Smooth muscle cell of the brain vasculature (primary cell): ENCODE measurements at places on chromosomes 1 and 21.

- DNase-seq, result no peak
Observed at GRCh38 chr1:39392851-39393573, 98.4 kb upstream of the BMP8A start.

DNA sequence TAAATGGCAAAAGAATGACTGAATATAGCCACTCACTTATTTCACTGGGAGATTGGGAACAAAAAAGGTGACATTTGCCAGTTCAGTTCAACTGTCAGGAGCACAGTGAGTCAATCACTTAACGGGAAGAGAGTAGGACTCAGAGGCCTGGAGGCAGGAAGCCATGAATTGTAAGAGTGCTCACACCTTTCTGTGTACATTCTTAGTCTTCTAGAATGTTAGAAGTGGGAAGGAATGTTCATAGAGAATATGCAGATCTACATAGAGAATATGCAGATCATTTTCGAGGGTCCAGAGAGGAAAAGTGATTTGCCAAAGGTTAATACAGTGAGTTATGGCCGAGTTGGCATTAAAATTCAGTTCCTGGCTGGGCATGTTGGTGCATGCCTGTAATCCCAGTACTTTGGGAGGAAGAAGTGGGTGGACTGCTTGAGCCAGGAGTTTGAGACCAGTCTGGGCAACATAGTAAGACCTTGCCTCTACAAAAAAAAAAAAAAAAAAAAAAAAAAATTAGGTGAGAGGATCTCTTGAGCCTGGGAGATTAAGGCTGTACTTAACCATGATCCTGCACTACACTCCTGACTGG lies 8.3 kb downstream of the IL20 start:
- no peak for DNase-seq

GRCh38 chr1:192303029-192303428 lies 13.8 kb upstream of the RGS21 start:
- no peak for DNase-seq

DNA sequence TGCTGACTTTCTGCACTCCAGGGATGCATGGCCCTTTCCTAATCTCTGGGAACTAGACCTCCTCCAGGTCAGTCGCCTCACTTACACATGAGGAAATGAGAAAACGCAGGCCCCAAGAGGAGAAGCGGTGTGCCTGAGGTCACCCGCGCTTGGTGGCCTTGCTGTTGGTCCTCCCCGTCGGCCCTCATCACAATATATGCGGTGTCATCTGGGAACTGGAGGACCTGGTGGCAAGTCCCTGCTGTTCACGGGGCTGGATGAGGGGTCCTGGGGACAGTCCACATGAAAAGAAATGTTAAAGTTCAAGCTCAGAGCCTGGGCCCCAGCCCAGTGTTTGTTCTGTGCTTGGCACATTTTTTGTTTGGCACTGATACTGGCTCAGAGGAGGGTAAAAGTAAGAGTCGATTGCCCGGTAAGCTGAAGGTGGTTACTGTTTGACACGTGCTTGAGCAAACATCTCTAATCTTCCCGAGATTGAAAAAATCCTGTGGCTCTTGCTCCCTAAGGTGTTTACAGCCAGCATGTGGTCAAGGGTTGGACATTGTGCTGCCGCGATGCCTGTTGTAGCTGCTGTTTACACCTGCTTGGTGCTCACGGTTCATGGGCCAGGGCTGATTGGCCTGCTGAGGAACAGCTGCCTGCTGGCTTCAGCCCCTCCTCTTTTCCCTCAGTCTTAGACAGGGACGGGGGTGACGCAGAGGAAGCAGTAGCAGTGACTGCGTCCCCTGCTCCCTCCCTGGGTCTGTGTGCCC lies 5.2 kb downstream of the COQ8A start:
- DNase-seq, result no peak

GRCh38 chr1:190475421-190476141 lies 2.1 kb downstream of the BRINP3 start:
- DNase-seq, result no peak

- DNase-seq, result no peak
Observed at GRCh38 chr1:165678509-165678908, 19.9 kb downstream of the ALDH9A1 start.

- DNase-seq, result no peak
Observed at GRCh38 chr1:24450316-24450715, 34.7 kb downstream of the NIPAL3 start.

GRCh38 chr1:43953361-43953760 lies 6.6 kb downstream of the IPO13 start:
- no peak for DNase-seq

DNA sequence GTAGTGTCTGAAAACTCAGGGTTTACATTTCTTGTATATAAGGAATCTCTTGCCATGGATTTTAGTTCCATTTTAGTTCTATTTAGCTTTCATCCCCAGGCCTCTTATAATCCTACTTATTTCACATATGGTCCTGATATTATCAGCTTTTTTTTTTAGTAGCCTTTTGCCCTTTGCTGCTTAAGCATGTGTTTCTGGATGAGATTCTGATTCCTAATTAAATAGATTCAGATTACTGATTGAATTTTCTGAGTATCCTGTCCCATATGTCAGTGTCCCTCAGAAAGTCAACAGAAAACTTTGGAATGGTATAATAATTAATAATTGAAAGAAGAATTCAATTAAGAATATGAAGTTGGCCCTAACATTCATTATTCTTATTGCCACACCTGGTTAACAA lies 134.7 kb upstream of the HOOK1 start:
- no peak for DNase-seq

DNA sequence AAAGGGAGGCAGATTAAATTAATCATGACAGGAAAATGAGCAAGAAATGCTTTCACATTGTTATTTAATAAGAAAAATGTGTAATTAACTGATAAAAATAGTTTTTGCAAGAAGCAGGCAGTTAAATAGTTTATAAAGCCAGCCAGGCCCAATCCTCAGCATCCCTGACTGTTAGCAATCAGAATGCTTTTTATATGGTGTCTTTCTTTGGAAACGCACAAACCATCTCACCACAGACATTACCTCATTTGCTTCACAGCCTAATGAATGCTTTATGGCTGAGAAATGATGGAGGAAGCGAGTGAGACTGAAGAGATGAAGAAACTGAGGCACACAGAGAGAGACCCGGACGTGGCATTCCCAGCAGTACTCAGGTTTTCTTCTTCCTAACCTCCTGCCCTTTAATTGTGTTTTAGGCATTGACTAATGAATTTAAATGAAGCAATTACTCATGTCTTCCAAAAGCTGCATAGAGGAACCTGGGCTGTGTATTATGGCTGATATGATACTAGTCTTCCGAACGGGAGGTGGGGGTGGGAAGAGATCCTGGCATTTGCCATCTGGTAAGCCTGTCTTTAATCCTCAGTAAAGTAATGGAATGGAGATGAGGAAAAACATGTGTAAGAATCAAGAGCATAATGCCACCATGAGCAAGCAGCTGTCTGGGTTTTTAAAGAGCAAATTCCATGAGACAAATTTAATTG lies 116.1 kb upstream of the LMO4 start:
- no peak for DNase-seq

GRCh38 chr21:38813547-38813946 lies 7.8 kb downstream of the ETS2 start:
- DNase-seq, result no peak

- no peak for DNase-seq
Observed at GRCh38 chr1:235495030-235495429, 9.2 kb downstream of the B3GALNT2 start.

GRCh38 chr1:109975718-109976117 lies 8.8 kb upstream of the AHCYL1 start:
- DNase-seq, result no peak

DNA sequence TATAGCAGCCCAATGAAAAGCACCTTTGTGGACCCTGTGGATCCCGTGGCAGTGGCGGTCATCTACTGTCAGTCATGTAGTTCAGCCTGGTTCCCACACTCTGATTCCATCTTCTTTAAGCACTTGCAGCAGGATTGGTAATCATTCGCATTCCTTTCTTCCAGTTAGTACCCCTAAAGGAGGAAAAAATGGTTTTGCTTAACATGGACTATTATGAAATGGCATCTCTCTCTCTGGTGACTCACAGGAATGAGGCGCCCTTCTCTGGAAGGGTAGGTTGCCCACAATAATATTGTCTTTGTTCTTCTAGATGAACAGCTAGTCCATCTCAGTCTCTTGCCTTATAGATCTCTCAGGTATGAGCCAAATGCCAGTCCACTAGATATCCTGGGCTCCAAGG lies 127.9 kb upstream of the MROH9 start:
- DNase-seq, result no peak

- no peak for DNase-seq
Observed at GRCh38 chr21:42735944-42736343, 82.5 kb downstream of the PDE9A start.

GRCh38 chr1:87754139-87754538 lies 425.5 kb downstream of the LMO4 start:
- DNase-seq, result no peak

DNA sequence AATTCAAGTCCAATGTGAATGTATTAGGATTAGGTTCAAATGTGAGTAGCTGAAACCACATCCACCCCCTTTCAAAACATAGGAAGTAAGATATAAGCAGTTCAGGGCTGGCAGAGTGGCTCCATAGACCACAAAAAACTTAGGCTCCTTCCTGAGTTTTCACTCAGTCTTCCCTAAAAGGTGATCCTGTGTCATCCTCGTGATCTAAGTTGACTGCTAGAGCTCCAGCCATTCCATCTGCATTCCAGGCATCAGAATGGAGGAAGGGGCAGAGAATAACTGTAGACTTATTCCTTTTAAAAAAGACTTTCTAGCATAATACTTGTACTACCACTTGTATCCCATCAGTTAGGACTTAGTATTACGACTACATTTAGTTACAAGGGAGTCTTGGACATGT lies 204.1 kb downstream of the PBX1 start:
- DNase-seq, result no peak

GRCh38 chr1:53203466-53203865 lies 6.8 kb downstream of the CPT2 start:
- DNase-seq, result no peak

DNA sequence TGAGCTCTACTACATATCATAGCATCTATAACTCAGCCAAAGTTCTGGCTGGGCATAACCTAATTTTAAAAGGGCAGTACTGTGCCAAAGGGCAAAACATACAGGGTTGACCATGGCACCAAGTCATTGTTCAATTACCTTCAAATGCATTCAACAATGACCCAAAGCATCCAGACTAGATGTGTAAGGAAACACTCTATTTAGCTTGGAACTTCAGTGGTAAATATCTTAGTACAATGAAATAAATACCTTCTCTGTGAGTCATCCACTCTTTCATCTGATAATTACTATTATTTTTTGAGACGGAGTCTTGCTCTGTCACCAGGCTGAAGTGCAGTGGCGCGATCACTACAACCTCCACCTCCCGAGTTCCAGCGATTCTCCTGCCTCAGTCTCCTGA lies 70.0 kb downstream of the NVL start:
- DNase-seq, result no peak

GRCh38 chr21:14814991-14815390 lies 249.8 kb downstream of the NRIP1 start:
- DNase-seq, result no peak

GRCh38 chr21:45135868-45136267 lies 61.5 kb downstream of the ADARB1 start:
- no peak for DNase-seq

DNA sequence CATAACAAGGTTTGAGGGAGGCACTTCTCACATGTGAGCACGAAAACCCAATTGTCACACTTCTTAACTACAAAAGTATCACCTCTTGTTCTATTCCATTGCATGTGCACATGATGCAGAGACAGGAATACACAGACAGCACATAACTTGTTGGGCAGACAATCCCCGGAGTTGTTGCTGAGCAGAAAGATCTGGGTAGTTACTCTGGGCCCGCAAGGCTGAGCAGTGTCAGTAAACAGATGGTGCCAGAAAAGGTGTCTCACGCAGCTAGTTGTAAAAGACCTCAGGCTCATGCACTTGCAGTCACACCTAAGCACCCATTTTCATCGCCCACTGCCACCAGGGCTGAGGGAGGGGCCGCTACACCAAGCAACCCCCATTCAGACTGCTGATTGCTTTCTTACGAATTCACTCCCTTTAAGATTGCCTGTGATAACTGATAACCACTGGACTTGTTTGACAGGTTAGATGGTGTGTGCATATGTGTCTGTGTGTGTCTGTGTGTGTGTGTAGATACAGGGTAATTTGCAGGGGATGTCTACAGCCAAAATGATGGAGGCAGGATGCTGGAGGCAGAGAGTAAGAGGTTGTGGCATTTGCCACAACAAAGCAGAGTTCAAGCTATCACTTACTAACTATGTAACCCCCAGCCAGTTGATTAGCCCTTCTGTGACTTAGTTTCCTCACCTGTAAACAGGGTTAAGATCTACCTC lies 4.2 kb downstream of the LGR6 start:
- no peak for DNase-seq
